ENCODE measurements at places on chromosomes 13 and 19. TPM values are rescaled to one million over a fixed set of nuclear protein-coding genes. Genes with fewer than 3 reads are reported as not detected.

GRCh38 chr19:50779504-50780457 is 9.5 kb downstream of the GPR32 start:
- peaks cover 22% of the 10 kb centered on the region for H3K27me3 ChIP-seq
- no peak overlapping the region for H3K27ac ChIP-seq
- no peaks in the 10 kb centered on the region for H3K36me3 ChIP-seq
- no peak overlapping the region for H3K4me3 ChIP-seq
- no peak for DNase-seq

- no peak overlapping the region for H3K27ac ChIP-seq
- no peaks in the 10 kb centered on the region for H3K36me3 ChIP-seq
- no peak for DNase-seq
Measured at GRCh38 chr13:113288880-113289279, 8.2 kb upstream of the LAMP1 start.

GRCh38 chr13:48892053-48892687 is 83.5 kb upstream of the FNDC3A start:
- no peaks in the 10 kb centered on the region for H3K27me3 ChIP-seq
- H3K4me1 ChIP-seq: peaks cover 10% of the 10 kb centered on the region
- peak; percentile 2 for DNase-seq
- peak overlapping the region; percentile 48 for H3K27ac ChIP-seq
- no peak overlapping the region for H3K4me3 ChIP-seq
- no peaks in the 10 kb centered on the region for H3K36me3 ChIP-seq

- no peaks in the 10 kb centered on the region for H3K4me1 ChIP-seq
- no peaks in the 10 kb centered on the region for H3K27me3 ChIP-seq
- no peaks in the 10 kb centered on the region for H3K36me3 ChIP-seq
Measured at GRCh38 chr13:67725999-67726398, 495.9 kb upstream of the PCDH9 start.

- DNase-seq: peak; percentile 44
- H3K36me3 ChIP-seq: peaks cover 10% of the 10 kb centered on the region
- peak overlapping the region; percentile 82 for H3K4me3 ChIP-seq
- peak overlapping the region; percentile 69 for H3K27ac ChIP-seq
- H3K4me1 ChIP-seq: no peaks in the 10 kb centered on the region
- H3K27me3 ChIP-seq: no peaks in the 10 kb centered on the region
Measured at GRCh38 chr19:11435833-11436313, 438 bp downstream of the PRKCSH start.

GRCh38 chr13:51759240-51759639 is 44.7 kb downstream of the DHRS12 start:
- H3K4me3 ChIP-seq: no peak overlapping the region
- H3K27ac ChIP-seq: no peak overlapping the region
- H3K4me1 ChIP-seq: peaks cover 8% of the 10 kb centered on the region

DNA sequence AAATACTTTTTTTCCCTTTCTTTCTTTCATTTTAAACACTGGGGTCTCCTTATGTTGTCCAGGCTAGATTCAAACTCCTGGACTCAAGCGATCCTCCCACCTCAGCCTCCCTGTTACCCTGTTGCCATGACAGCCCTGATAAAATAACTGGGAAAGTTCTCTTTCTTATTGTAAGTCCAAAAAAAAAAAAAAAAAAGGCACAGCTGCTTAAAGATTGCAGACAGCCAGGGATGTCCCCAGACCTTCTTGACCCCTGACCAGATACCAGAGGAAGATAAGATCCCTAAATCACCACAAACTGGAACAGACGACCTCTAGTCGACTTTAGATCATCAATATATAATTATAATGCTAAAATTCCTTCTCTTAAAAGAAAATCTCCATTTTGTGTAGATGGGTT is 1.1 kb upstream of the MVB12A start:
- H3K27ac ChIP-seq: peak overlapping the region; percentile 39
- peak overlapping the region; percentile 68 for H3K4me3 ChIP-seq
- no peak for DNase-seq
- H3K36me3 ChIP-seq: no peaks in the 10 kb centered on the region

GRCh38 chr13:45702088-45702487 is at the start of gene CBY2:
Gene CBY2 (plus strand): TSS chr13:45702320. CDS start chr13:45702391, 71 bp downstream.
- no peaks in the 10 kb centered on the region for H3K36me3 ChIP-seq
- H3K27me3 ChIP-seq: no peaks in the 10 kb centered on the region
- no peak within 1 kb of the TSS for H3K4me3 ChIP-seq

- no peaks in the 10 kb centered on the region for H3K36me3 ChIP-seq
- no peaks in the 10 kb centered on the region for H3K4me1 ChIP-seq
Measured at GRCh38 chr13:46404733-46405100, 17.7 kb upstream of the RUBCNL start.

DNA sequence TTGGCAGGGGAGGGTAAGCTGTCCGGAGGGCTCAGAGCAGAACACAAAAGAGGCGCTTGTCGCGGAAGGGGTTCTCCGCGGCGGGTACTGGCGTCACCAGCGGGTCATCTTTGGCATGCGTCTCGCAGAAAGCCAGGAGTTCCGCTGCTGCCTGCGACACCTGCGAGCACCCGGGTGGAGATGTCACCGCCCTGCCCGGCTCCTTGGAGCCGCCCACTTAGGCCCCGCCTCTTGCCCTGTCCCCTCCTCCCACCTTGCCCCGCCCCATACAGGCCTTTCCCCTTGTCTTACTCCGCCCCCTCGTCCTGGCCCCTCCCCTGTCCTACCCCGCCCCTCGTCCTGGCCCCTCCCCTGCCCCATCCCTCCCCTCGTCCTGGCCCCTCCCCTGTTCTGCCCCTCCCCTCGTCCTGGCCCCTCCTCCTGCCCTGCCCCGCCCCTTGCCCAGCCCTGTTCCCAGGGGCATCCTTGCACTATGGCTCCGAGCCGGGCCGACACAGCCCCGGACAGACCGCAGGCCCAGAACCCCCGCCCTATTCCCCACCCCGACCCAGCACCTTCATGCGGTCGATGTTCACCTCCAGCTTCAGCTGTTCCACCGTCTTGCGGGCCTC is 1.9 kb downstream of the GNG8 start:
- peaks cover 13% of the 10 kb centered on the region for H3K4me1 ChIP-seq
- H3K36me3 ChIP-seq: no peaks in the 10 kb centered on the region
- no peak overlapping the region for H3K4me3 ChIP-seq
- DNase-seq: peak; percentile 60
- no peak overlapping the region for H3K27ac ChIP-seq
- H3K27me3 ChIP-seq: peaks cover 7% of the 10 kb centered on the region

DNA sequence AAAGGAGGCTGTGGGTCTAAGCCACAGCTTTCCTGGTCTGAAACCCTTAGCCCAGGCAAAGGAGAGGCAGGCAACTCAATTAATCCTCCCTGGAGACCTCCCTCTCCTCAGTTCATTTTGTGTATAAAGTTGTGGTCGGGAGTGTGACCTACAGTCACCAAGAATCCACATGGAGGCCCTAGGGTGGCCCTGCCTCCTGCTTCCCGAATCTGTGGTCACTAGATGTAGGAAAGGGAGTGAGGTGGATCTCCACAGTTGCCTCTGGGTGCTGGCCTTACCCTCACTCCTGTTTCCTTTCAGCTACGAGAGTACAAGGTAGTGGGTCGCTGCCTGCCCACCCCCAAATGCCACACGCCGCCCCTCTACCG is 1.3 kb downstream of the RPL18A start:
- peaks cover 6% of the 10 kb centered on the region for H3K4me1 ChIP-seq
- H3K36me3 ChIP-seq: peaks cover 52% of the 10 kb centered on the region
- peak overlapping the region; percentile 91 for H3K27ac ChIP-seq
- no peaks in the 10 kb centered on the region for H3K27me3 ChIP-seq

DNA sequence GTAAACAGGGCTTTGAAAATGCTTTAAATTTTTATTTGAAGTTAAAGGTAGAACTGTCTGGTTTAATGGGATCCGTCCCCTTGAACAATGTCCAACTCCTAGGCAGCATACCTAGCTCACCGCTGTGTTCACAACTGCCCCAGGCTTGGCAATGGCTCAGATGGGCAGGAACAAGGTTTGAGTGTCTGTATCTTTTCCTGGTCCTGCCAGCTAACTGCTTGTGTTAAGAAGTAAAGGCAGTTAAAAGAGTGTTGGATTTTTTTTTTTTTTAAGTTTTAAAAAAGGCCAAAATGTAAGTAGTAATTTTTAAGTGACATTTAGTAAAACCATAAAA is 66.7 kb upstream of the FNDC3A start:
- H3K27me3 ChIP-seq: no peaks in the 10 kb centered on the region
- no peaks in the 10 kb centered on the region for H3K36me3 ChIP-seq
- DNase-seq: no peak
- no peak overlapping the region for H3K4me3 ChIP-seq
- no peak overlapping the region for H3K27ac ChIP-seq
- H3K4me1 ChIP-seq: no peaks in the 10 kb centered on the region

GRCh38 chr19:29277102-29277501 is 64.2 kb upstream of the UQCRFS1 start:
- no peaks in the 10 kb centered on the region for H3K36me3 ChIP-seq
- no peak overlapping the region for H3K4me3 ChIP-seq
- H3K4me1 ChIP-seq: no peaks in the 10 kb centered on the region
- no peak overlapping the region for H3K27ac ChIP-seq
- peak; percentile 20 for DNase-seq

GRCh38 chr19:23283925-23284324 is 33.7 kb upstream of the ZNF724 start:
- no peak overlapping the region for H3K4me3 ChIP-seq
- DNase-seq: peak; percentile 67
- no peaks in the 10 kb centered on the region for H3K4me1 ChIP-seq
- no peak overlapping the region for H3K27ac ChIP-seq

GRCh38 chr19:15516363-15516762 is 8.0 kb downstream of the CYP4F22 start:
- no peaks in the 10 kb centered on the region for H3K4me1 ChIP-seq
- H3K4me3 ChIP-seq: no peak overlapping the region
- no peaks in the 10 kb centered on the region for H3K36me3 ChIP-seq
- H3K27me3 ChIP-seq: 0 out of 2 replicates have a peak, but pooled peaks cover 2% of the 10 kb centered on the region

- DNase-seq: no peak
- H3K4me3 ChIP-seq: no peak overlapping the region
- H3K36me3 ChIP-seq: no peaks in the 10 kb centered on the region
- no peaks in the 10 kb centered on the region for H3K27me3 ChIP-seq
- H3K27ac ChIP-seq: no peak overlapping the region
Measured at GRCh38 chr13:28716511-28716910, 2.3 kb downstream of the SLC46A3 start.

- no peak overlapping the region for H3K4me3 ChIP-seq
- H3K36me3 ChIP-seq: no peaks in the 10 kb centered on the region
- no peak overlapping the region for H3K27ac ChIP-seq
- H3K4me1 ChIP-seq: peaks cover 2% of the 10 kb centered on the region
- DNase-seq: no peak
Measured at GRCh38 chr19:57317503-57317902, 2.8 kb upstream of the ZNF543 start.

DNA sequence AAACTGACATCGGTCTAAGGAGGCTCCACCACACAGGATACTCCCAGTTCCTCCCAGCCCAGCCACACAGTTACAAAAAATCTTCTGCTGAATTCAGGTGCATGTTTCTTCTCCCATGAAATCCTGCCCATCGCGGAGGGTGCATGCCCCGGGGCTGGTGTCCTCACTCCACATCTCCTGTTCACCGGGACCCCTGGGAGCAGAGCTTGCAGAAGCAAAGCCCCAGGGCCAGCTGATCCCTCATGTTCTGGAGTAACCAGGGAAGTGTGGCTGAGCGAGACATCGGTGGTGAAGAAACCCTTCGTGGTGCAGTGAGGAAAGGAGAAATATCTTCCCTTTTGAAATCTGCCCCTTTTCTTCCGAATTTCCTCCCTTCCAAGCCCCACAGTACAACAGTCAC is 904 bp upstream of the SIGLEC9 start:
- 0 out of 2 replicates have a peak, but pooled peaks cover 2% of the 10 kb centered on the region for H3K4me1 ChIP-seq
- H3K27ac ChIP-seq: no peak overlapping the region
- H3K36me3 ChIP-seq: no peaks in the 10 kb centered on the region
- DNase-seq: no peak
- H3K27me3 ChIP-seq: peaks cover 19% of the 10 kb centered on the region

GRCh38 chr13:79417741-79418140 is 11.7 kb upstream of the RBM26 start:
- H3K27ac ChIP-seq: no peak overlapping the region
- no peaks in the 10 kb centered on the region for H3K27me3 ChIP-seq
- H3K4me1 ChIP-seq: no peaks in the 10 kb centered on the region
- H3K4me3 ChIP-seq: no peak overlapping the region
- H3K36me3 ChIP-seq: peaks cover 5% of the 10 kb centered on the region

DNA sequence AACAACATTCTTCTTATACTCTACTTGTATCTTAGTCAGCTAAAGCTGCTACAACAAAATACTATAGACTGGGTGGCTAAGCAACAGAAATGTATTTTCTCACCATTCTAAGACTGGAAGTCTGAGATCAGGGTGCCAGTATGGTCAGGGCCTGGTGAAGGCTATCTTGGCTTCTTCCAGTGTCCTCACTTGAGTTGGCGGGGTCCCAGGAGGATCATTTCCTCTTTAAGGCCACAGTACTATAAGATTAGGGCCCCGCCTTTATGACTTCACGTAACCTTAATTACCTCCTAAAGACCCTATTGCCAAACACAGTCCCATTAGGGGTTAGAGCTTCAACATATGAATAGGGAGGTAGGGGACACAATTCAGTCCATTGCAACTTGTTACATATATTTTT is 30.7 kb upstream of the DOCK9 start:
- H3K27me3 ChIP-seq: no peaks in the 10 kb centered on the region
- no peak for DNase-seq
- H3K4me1 ChIP-seq: peaks cover 33% of the 10 kb centered on the region
- no peak overlapping the region for H3K4me3 ChIP-seq

GRCh38 chr19:19137556-19138108 is 646 bp downstream of the TMEM161A start:
- H3K4me3 ChIP-seq: peak overlapping the region; percentile 67
- no peaks in the 10 kb centered on the region for H3K36me3 ChIP-seq
- no peaks in the 10 kb centered on the region for H3K4me1 ChIP-seq
- no peaks in the 10 kb centered on the region for H3K27me3 ChIP-seq
- DNase-seq: no peak
- peak overlapping the region; percentile 36 for H3K27ac ChIP-seq

The ATP4B gene
- total RNA-seq: not detected

The IL17D gene
- 1.4 TPM for total RNA-seq

The PALM gene
- 4.4 TPM for total RNA-seq

The SYT5 gene
- total RNA-seq: not detected

The MEDAG gene
- total RNA-seq: 52.1 TPM

The PINLYP gene
- 2.7 TPM for total RNA-seq

The ABHD13 gene
- 13.5 TPM for total RNA-seq

The ZNF225 gene
- 6.3 TPM for total RNA-seq

The SPRED3 gene
- total RNA-seq: 2.3 TPM
